NCI-H510A (cell line): ENCODE measurements at places on chromosomes 1 and 21.

DNA sequence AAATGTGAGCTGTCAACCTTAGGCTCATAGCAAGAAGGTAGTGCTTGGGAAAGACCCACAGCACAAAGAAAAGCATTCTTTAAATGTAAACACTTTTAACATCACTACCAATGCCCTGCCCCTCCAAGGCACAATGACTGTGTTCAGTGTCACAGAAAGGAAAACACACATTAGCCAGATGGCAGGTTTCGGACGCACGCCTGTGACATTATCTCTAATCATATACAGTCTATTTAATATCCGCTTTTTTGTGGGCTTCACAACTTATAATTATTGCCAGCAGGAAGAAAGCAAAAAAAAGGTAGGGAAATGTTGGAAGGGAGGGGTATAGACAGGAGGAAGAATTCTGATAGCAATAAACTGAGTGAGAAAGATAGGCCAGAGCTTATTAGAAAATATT lies 112.4 kb upstream of the BEND5 start:
- DNase-seq: no peak

DNA sequence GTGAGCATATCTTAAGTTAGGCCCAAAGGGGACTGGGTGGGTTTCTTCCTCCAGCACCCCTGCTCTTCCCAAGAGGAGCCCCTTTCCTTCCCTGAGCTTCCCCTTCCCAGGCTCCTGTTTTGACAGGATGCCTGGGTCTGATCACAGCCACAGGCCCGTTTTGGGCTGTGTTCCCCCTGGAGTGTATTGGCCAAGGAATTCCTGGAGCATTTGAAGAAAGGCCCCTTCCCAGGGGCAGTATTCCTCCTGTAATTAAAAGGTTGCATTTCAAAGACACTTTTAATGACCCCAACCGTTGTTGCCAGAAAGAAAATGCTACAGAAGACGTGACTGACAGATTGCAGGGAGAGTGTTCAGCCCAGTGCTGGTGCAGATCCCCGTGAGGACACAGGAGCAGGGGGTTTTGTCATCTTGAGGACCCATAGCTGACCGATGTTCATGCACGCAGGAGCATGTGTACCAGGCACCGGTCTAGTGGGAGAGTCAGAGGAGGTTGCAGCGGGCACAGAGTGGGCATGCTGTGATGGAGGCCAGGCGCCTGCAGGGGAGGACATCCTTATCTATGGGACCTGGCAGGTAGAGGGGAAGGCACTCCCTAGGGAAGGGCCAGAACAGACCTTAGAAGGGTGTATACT lies 19.3 kb upstream of the LBR start:
- DNase-seq: no peak

DNA sequence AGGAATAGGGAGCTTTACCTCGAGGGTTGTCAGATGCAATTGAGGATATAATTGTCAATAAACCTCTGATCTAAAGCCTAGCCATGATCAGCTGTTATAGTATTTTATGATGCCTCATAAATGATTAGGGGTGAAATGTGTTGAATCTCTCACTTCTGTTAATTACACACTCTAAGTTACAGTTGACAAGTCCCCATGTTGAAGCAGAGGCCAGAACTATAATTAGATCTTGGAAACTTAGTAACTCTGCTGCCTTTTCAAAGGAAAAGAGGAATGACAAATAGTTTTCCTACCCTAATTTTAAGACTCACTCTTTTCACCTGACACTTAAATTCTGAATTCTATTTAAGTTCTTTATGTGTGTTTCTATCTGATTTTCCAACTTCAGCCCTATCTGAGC lies 33.8 kb downstream of the CCSAP start:
- no peak for DNase-seq

DNA sequence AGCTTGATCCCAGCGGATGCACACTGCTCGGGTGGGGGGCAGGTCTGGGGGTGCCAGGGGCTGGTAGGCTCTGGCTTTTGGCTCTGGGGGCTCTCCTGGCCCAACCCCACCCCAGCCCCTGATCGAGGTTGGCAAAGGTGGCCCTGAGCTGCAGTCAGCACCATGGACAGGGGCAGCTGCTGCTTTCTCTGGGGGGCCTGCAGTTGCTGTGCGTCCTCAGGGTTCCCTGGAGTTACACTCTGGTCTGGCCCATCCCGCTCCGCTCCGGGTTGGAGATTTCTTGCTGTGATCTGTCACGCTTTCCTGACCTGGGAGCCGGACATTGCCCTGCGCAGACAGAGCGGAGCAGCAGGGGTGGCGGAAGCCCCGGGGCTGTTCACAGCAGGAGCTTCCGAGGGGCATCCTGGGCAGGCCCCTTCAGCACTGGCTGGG lies 8.0 kb upstream of the PLCH2 start:
- DNase-seq: no peak

GRCh38 chr21:39176271-39176709 lies 7.0 kb downstream of the PSMG1 start:
- no peak for DNase-seq

- peak; percentile 75 for DNase-seq
Measured at GRCh38 chr1:236287757-236288619, 6.2 kb upstream of the ERO1B start.

DNA sequence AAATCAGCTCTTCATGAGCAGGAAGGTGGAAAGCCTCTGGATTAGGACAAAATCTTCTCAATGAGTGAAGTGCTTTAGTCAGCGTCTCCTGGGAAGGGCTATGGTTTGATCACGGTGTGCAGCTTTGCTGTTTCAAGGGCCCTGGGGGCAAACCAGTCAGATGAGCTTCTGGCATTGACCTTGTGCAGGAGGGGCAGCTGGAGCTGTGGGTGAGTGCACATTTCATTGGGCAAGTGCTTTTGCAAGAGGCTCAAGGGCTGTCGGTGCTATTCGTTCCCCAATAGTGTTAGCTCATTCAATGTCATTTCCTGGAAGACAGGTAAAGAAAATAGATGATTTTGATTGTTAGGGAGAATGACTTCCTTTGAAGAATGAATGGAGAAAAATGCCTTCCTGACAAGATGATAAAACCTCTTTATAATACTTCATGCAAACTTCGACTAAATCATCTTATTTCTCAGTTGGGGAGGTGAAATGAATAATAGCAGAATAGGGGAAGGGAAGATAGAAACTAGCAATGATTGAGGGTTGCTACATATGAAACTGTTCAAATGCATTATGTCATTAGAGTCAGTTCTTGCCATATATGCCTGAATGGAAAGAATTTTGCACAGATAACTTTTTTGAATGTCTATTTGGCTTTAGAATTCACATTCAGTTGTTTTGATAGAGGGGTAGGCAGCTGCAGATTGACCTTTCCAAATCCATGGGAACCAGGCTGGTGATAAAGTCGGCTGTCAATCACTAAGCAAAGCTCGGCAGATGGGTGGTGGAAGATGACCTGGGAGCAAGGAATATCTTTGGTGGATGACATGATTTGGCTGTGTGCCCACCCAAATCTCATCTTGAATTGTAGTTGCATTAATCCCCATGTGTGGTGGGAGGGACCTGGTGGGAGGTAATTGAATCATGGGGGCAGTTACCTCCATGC lies 12.9 kb upstream of the DISC1 start:
- no peak for DNase-seq
